Activated CD8-positive, alpha-beta T cell treated with anti-CD3 and anti-CD28 coated beads, Interleukin-2, amount 10 ng/mL, durations not matched to agents 7 days and 5 days (primary cell): ENCODE measurements at places on chromosomes 3 and 15. TPM values are rescaled to one million over a fixed set of nuclear protein-coding genes. Genes with fewer than 3 reads are reported as not detected.

Gene TMEM45A
- 0.29 TPM for total RNA-seq

Gene STRC
- total RNA-seq: 0.52 TPM

Gene LDHAL6B
- total RNA-seq: not detected

Gene GATM
- 1.6 TPM for total RNA-seq

Gene TRH
- total RNA-seq: not detected

Gene HDGFL3
- total RNA-seq: 79.7 TPM

Gene MSL2
- total RNA-seq: 50.7 TPM

Gene VIPR1
- total RNA-seq: 9.5 TPM

GRCh38 chr3:171468296-171468906, 8.2 kb upstream of the TNIK start:
- peaks cover 2% of the 10 kb centered on the region for H3K27me3 ChIP-seq
- no peak overlapping the region for H3K27ac ChIP-seq
- H3K36me3 ChIP-seq: peaks cover 5% of the 10 kb centered on the region
- no peak for DNase-seq
- H3K4me1 ChIP-seq: no peaks in the 10 kb centered on the region
- no peak overlapping the region for H3K4me3 ChIP-seq

DNA sequence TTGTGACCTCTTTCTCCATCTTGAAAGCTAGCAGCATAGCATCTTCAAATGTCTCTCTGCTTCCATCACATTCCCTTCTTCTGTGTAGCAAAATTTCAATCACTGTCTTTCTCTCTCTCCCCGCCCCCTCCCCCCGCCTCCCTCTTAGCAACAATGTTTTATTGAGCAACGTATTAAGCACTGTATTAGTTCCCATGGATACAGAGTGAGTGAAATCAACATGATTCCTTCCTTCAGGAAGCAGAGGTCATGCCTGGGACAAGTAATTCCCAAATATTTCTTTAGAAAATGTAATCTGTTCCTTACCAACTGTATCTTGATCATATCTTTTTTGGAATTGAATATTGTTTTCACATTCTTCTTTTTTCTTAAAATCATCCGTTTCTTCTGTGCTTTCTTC, 373.7 kb upstream of the NECTIN3 start:
- H3K27ac ChIP-seq: no peak overlapping the region
- H3K27me3 ChIP-seq: no peaks in the 10 kb centered on the region
- DNase-seq: no peak
- H3K4me1 ChIP-seq: no peaks in the 10 kb centered on the region
- no peak overlapping the region for H3K4me3 ChIP-seq
- no peaks in the 10 kb centered on the region for H3K36me3 ChIP-seq

- H3K27me3 ChIP-seq: peaks cover 13% of the 10 kb centered on the region
- no peak for DNase-seq
- no peaks in the 10 kb centered on the region for H3K4me1 ChIP-seq
- no peak overlapping the region for H3K4me3 ChIP-seq
- no peaks in the 10 kb centered on the region for H3K36me3 ChIP-seq
- H3K27ac ChIP-seq: no peak overlapping the region
These were observed 34.1 kb upstream of the NR2C2 start for GRCh38 chr3:14913071-14913925.

- DNase-seq: no peak
- H3K36me3 ChIP-seq: no peaks in the 10 kb centered on the region
- peaks cover 7% of the 10 kb centered on the region for H3K27me3 ChIP-seq
These were observed 46.2 kb upstream of the GYG1 start for GRCh38 chr3:148945116-148945515.

- H3K27me3 ChIP-seq: peaks cover 2% of the 10 kb centered on the region
- H3K4me1 ChIP-seq: no peaks in the 10 kb centered on the region
- DNase-seq: no peak
- H3K4me3 ChIP-seq: no peak overlapping the region
- no peak overlapping the region for H3K27ac ChIP-seq
These were observed 39.3 kb upstream of the INSYN1 start for GRCh38 chr15:73792415-73792814.

DNA sequence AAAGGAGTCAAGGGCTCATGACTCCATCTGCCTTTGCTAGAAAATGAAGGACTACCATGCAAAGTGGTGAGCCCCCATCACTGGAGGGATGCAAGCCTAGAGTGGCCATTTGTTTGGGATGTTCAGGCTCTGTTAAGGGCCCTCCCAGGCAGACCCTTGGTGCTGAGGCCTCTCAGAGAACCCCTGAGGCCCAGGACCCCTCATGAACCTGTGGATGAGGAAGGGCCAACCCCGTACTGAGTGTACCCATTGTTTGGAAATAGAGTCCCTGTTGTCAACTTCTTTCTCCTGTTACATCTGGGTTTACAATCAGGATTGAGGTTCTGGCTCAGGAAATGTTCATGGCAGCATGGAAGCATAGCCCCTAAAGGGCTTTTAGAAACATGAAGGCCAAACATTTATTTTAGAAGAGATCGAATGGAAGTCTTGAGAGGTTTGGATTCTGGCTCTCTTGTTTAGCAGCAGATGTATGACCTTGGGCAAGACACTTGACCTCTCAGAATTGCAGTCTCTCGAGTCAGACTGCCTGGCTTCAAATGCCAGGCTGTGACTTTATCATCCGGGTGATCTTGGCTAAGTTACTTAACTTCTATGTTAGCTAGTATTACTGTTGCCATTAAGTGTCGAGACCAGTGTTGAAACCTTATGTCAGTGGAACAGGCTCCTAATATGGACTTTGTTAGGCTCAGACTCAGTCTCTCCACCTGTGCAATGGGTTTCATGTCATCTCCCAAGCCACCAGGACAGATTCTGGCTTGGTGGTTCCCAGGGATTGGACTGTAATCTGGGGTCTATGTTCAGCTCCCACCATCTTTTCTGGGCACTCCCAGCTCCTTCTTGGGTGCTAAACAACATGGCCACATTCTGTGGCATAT, 12.4 kb downstream of the ITGA11 start:
- H3K27me3 ChIP-seq: peaks cover 2% of the 10 kb centered on the region
- DNase-seq: no peak
- no peaks in the 10 kb centered on the region for H3K36me3 ChIP-seq
- no peak overlapping the region for H3K27ac ChIP-seq

DNA sequence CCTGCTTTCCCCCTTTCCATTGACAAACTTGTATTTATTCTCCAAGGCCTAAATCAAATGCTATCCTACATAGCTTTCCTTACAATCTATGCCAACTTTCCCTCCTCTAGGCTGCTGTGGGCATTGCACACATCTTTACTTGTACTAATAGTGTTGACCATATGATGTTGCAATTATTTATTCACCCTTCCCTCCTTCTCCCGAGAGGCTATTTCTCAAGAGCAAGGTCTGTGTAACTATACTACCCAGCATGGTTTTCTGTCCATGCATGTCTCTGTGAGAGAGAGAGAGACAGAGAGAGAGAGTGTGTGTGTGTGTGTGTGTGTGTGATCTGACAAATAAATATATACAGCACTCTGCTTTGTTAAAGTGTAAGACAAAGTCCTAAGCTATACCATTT, 63.8 kb downstream of the GTPBP8 start:
- no peaks in the 10 kb centered on the region for H3K36me3 ChIP-seq
- no peak for DNase-seq

DNA sequence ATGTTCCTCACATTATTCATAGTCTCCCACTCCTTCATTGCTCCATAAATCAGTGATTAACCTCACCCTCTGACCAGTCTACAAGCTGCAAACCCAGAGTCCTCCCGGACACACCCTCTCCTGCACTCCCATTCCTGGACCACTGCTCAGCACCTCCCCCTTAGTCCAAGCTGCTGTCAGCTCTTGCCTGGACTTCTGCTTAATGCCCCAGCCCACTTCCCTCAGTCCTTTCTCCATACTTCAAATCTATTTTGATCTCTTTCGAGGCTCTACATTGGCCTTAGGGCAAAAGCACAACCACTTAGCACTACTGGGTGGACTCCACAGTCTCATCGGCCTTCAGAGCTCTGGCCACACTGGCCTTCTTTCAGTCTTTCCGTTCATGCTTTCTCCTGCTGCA, 79.4 kb upstream of the FAM98B start:
- no peak for DNase-seq
- H3K36me3 ChIP-seq: no peaks in the 10 kb centered on the region
- no peaks in the 10 kb centered on the region for H3K4me1 ChIP-seq
- H3K27ac ChIP-seq: no peak overlapping the region
- H3K4me3 ChIP-seq: no peak overlapping the region
- H3K27me3 ChIP-seq: peaks cover 26% of the 10 kb centered on the region

DNA sequence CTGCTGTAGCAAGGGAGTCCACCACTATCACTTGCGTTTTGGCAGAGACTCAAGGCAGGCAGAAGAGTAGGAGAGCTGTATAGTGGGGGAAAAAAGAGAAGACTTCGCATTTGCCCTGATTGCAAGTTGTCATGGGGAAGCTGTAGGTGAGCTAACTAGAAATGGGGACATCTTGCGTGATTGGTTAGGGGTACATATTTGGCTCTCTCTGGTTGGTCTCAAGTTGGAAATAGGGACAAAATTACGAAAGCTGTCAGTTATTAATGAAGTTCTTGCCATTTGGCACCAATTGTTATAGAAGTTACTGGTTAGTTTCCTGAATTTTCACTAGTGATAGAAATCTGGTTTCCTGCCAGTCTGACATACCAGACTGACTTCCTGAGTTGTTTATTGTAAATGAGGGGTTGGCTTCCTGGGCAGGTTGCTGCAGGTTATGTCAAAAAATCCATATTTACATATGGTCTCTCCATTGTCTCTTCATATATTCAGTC, 8.2 kb upstream of the SENP7 start:
- H3K27me3 ChIP-seq: no peaks in the 10 kb centered on the region
- H3K27ac ChIP-seq: peak overlapping the region; percentile 74
- peaks cover 49% of the 10 kb centered on the region for H3K4me1 ChIP-seq
- peak overlapping the region; percentile 25 for H3K4me3 ChIP-seq
- DNase-seq: peak; percentile 31

DNA sequence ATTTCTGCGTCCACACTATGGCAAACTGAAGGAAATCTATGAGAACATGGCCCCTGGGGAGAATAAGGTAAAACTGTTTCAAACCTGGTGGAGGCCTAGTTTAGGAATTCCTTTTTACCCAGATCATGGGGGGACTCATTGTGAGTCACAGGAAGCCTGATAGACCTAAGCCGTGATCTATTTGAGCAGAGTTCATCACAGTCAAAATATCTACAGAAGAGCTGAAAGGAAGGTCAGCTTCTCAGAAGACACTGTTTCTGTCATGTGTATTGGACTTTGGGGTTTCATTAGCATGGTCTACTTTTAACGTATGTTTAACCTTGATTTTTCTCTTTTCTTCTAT, 1.3 kb downstream of the PSMD2 start:
- H3K4me1 ChIP-seq: peaks cover 27% of the 10 kb centered on the region
- DNase-seq: no peak
- peaks cover 49% of the 10 kb centered on the region for H3K36me3 ChIP-seq
- H3K27me3 ChIP-seq: peaks cover 3% of the 10 kb centered on the region
- no peak overlapping the region for H3K27ac ChIP-seq

GRCh38 chr3:23566499-23566898, 239.3 kb upstream of the UBE2E1 start:
- no peak for DNase-seq
- no peaks in the 10 kb centered on the region for H3K27me3 ChIP-seq
- no peak overlapping the region for H3K4me3 ChIP-seq

DNA sequence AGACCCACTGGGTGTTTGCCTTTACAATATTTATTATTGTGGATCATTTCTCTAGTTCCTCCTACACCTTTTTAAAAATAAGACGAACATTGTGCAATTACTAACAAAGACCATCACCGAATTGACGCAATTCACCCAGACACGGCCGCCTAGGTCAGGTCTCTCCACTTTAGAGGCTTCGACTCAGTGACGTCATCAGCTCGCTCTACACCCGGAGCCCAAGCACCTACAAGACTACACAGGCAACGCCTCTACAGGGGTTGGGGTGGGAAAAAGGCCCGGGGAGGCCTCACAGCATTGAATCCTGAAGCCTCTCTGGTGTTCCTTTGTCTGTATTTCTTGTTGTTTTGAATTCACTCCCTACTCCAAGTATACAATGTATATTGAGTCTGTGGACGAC, 16.6 kb downstream of the ZIC4 start:
- H3K4me3 ChIP-seq: no peak overlapping the region
- H3K27ac ChIP-seq: no peak overlapping the region
- H3K4me1 ChIP-seq: no peaks in the 10 kb centered on the region
- DNase-seq: no peak

DNA sequence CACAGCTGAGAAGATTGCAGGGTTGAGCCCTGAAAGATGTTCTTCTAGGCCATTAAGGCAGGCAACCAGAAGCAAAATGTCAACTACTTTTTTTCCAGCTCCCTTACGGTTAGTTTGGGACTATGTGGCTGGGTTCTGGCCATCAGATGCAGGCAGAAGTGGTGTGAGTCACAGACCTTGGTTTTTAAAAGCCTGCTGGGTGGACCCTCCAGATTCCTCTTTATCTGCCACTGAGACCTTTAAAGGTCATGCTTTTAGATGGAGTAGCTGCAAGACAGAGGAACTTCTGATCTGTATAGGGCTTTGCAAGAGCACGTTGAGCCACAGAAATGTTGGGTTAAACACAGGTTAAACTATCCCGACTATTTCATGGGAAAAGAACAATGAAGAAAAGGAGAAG, 102.9 kb downstream of the CHST2 start:
- no peak overlapping the region for H3K4me3 ChIP-seq
- peaks cover 2% of the 10 kb centered on the region for H3K4me1 ChIP-seq
- no peak for DNase-seq
- H3K36me3 ChIP-seq: no peaks in the 10 kb centered on the region

GRCh38 chr3:24890012-24890411, 395.4 kb upstream of the THRB start:
- H3K4me3 ChIP-seq: no peak overlapping the region
- H3K27ac ChIP-seq: no peak overlapping the region
- H3K36me3 ChIP-seq: no peaks in the 10 kb centered on the region
- no peak for DNase-seq
- no peaks in the 10 kb centered on the region for H3K27me3 ChIP-seq

GRCh38 chr3:88691081-88691480, 416.3 kb upstream of the EPHA3 start:
- no peaks in the 10 kb centered on the region for H3K36me3 ChIP-seq
- no peaks in the 10 kb centered on the region for H3K4me1 ChIP-seq
- no peak overlapping the region for H3K4me3 ChIP-seq
- H3K27ac ChIP-seq: no peak overlapping the region
- DNase-seq: no peak

GRCh38 chr3:185649414-185649813, 63.3 kb downstream of the SENP2 start:
- peaks cover 3% of the 10 kb centered on the region for H3K27me3 ChIP-seq
- H3K36me3 ChIP-seq: no peaks in the 10 kb centered on the region
- no peak overlapping the region for H3K27ac ChIP-seq
- H3K4me1 ChIP-seq: no peaks in the 10 kb centered on the region
- H3K4me3 ChIP-seq: no peak overlapping the region

DNA sequence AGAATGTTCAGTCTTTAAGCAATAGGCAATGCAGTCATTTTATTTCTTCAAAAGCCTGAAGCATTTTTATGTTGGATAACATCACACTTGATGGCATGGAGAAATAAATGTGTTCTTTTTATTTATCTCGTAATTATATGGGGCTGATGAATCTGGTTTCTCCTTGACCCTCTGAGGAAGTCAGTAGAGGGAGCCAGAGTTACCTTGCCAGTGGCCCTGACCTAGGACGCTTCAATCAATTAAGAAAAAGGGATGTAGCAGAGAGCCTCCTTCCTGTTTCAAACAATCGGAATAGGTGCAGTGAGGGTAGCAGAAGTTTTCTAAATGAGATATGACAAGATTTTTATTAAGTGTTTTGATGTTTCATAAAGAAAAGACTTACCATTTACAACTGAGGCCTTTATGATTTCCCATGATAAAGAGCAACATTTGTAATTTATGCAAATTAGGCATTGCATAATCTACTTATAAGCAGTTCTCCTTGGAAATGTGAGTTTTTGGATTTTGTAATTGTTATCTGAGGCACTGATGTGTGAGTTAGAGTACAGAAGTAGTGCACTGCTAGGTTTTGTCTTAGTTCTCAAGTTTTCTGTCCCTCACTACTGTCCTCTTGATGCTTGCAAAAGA, 129.1 kb downstream of the RAP2B start:
- H3K4me1 ChIP-seq: peaks cover 30% of the 10 kb centered on the region
- no peaks in the 10 kb centered on the region for H3K27me3 ChIP-seq
- no peak overlapping the region for H3K4me3 ChIP-seq
- no peak overlapping the region for H3K27ac ChIP-seq
- DNase-seq: no peak
